NCI-H2171 (cell line): ENCODE measurements at places on chromosomes 4 and X.
A peak's percentile ranks its signal among the peaks of the same experiment; 100 is the strongest.

DNA sequence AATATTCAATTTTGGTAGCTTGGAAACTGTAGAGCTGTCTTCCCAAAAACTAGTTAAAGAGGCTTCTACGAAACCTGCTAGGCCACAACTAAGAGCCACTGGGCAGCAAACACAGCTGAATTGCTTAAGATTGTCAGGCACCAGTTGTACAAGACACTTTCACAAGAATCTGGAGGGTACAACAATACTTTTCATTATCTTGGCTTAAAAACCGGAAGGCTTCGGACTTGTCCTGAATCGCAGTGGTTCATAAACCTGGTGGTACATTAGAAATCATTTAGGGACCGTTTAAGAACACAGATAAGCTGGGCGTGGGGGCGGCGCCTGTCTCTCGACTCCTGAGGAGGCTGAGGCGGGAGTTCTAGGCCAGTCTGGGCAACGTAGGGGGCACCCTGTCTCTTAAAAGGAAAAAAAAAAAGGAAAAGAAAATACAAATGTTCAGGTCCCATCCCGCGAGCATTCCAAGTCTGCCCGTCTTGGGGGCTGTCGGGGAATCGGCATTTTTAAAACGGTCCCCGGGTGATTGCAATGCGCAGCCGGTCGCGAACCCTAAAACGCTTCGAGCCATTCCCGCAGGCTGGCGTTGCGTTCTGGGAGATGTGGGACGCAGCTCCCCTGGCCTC lies 763 bp downstream of the PYURF start:
- no peak for DNase-seq

DNA sequence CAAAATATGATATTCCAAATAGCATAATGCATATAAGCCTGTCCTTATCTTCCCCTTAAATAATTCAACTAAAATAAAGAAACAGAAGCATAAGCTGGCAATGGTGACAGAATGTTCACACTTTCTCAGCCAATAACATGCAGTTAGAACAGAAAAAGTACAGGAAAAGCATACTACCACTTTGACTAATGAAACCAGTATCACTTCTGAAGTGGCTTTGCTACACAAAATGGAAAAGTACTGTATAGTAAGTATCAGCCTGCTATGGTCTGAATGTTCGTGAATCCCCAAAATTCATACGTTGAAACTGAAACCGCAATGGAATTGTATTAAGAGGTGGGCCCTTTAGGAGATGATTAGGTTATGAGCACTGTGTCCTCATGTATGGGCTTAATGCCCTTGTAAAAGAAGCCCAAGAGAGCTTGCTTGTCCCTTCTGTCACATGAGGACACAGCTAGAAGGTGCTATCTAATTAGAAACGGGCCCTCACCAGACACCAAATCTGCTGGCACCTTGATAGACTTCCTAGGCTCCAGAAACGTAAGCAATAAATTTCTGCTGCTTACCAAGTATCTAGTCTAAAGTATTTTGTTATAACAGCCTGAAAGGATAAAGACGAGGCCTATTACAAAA lies 102.6 kb downstream of the PRDM5 start:
- no peak for DNase-seq

DNA sequence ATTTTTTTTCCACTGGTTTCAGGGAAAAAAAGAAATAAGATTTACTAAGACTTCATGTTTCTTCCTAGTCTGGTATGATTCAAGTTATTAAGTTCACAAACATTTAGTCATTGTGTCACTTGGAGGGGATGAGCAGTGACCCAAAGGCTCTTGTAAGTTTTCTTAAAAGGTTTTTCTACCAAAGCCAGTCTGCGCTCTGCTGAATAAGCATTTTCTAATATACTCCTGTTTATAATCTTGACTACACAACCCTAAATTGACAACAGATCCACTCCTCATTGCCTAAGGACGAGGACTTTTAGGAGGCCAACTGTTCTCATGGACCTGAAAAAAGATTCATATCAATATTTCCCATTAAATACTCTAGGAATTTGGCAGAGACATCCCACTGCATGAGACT lies 161.1 kb upstream of the TLL1 start:
- no peak for DNase-seq

- no peak for DNase-seq
These were observed 54.8 kb upstream of the ZMAT1 start for GRCh38 chrX:101986586-101986985.

DNA sequence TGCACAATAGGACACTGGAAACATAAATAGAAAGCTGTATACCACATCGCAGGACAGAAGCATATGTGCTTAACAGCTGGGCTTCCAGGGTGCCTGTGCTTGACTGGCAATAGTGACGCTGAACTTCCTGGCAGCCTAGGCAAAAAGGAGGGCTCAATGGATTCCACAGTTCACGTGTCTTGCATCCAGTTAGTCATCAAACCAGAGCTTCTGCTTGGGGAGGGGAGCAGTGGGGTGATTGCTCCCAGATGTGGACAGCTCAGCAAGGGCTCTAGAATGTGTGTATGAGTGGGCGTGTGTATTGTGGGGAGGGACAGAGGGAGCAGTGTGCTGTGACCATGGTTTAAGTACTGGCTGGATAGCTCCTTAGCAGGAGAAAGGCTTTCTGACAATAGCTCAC lies 2.3 kb downstream of the PRRG3 start:
- peak; percentile 53 for DNase-seq

- no peak for DNase-seq
These were observed 71.3 kb downstream of the LRBA start for GRCh38 chr4:150943818-150944217.

GRCh38 chrX:13790206-13791131 lies 26.4 kb downstream of the GPM6B start:
- DNase-seq = no peak

DNA sequence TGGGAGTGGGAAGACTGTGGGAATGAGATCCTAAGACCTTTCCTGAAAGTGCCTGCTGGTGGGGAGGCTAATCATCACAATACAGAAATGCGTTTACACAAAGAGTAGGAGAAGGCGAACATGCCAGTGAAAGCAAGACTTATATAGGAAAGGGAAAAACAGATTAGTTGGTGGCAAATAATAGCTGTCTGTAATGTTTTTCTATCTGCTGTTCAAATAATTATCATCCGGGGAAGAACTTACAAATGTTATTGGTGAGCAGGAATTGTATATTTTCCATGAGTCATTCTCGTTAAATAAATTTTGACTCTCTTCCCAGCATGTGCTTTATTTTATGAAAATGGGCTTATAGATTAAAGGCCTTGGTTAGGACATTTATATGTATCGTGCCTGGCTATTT lies 196.5 kb downstream of the ARHGAP10 start:
- no peak for DNase-seq
